ENCODE measurements at places on chromosomes 3 and 15. TPM values are rescaled to one million over a fixed set of nuclear protein-coding genes. Genes with fewer than 3 reads are reported as not detected.

The GOLGA6B gene
- total RNA-seq, result not detected

The PSTPIP1 gene
- 9.9 TPM for total RNA-seq

The WDR72 gene
- total RNA-seq, result not detected

The LIPH gene
- 11.3 TPM for total RNA-seq

The DUOXA2 gene
- 13.6 TPM for total RNA-seq

The DUOX2 gene
- total RNA-seq, result 50.7 TPM

The TMC3 gene
- total RNA-seq, result not detected

The MYO5C gene
- total RNA-seq, result 23.8 TPM

The MORC1 gene
- total RNA-seq, result not detected

The TGM5 gene
- total RNA-seq, result 6.7 TPM

Data from esophagus squamous epithelium (tissue), 5 donors.